ENCODE measurements at places on chromosomes 3 and 15.

- no peak for DNase-seq
Observed at GRCh38 chr3:73353649-73354217, 271.0 kb downstream of the PDZRN3 start.

GRCh38 chr3:180947761-180948390 is 35.4 kb downstream of the FXR1 start:
- DNase-seq, result no peak

GRCh38 chr3:149596134-149596770 is 61.6 kb downstream of the WWTR1 start:
- no peak for DNase-seq

- no peak for DNase-seq
Observed at GRCh38 chr3:172129850-172130716, 90.7 kb downstream of the FNDC3B start.

GRCh38 chr15:26891448-26892181 is 24.8 kb downstream of the GABRA5 start:
- no peak for DNase-seq

- DNase-seq, result no peak
Observed at GRCh38 chr3:132772252-132772651, 50.0 kb upstream of the NPHP3 start.

DNA sequence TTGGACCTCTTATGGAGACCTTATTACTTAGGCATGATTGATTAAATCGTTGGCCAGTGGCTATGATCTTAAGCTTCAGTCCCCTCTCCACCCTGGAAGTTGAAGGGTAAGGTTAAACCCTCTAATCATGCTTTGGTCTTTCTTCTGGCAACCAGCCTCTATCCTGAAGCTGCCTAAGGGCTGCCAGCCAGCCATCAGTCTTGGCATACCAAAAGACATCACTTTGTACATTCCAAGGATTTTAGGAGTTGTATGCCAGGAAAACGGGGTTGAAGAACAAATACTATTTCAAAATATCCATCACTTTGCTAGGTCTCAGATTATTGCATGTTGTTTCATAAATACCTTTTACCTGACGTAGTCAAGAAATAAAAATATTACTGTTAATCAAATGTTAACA is 28.9 kb downstream of the UBE2E2 start:
- no peak for DNase-seq

- DNase-seq, result no peak
Observed at GRCh38 chr3:53171064-53171418, 10.0 kb downstream of the PRKCD start.

DNA sequence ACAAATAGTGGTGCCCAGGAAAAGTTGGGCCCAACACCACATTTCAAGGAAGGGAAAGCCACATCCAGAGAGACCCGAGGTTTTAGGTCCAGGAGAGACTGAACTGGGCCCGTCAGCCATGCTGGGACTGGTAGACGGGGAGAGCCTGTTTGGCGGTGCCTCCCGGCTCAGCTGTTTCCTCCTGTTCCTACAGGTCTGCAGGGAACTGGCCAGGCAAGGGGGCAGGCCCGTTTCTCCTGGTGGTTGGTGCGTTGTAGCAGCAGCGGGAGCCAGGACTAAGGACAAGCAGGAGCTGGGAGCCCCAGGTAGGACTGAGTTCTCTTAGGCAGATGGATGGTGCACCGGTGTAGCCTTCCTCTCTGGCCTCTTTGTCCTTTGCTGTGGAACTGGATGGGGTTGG is 3.9 kb downstream of the PRKCD start:
- no peak for DNase-seq

GRCh38 chr3:24235121-24235520 is 259.5 kb downstream of the THRB start:
- DNase-seq, result no peak
